Skin of body (tissue), 3 donors: ENCODE measurements at places on chromosomes 4 and X. TPM values are rescaled to one million over a fixed set of nuclear protein-coding genes. Genes with fewer than 3 reads are reported as not detected.

GRCh38 chr4:143185253-143186107 is 763 bp downstream of the USP38 start:
- no peak for DNase-seq

DNA sequence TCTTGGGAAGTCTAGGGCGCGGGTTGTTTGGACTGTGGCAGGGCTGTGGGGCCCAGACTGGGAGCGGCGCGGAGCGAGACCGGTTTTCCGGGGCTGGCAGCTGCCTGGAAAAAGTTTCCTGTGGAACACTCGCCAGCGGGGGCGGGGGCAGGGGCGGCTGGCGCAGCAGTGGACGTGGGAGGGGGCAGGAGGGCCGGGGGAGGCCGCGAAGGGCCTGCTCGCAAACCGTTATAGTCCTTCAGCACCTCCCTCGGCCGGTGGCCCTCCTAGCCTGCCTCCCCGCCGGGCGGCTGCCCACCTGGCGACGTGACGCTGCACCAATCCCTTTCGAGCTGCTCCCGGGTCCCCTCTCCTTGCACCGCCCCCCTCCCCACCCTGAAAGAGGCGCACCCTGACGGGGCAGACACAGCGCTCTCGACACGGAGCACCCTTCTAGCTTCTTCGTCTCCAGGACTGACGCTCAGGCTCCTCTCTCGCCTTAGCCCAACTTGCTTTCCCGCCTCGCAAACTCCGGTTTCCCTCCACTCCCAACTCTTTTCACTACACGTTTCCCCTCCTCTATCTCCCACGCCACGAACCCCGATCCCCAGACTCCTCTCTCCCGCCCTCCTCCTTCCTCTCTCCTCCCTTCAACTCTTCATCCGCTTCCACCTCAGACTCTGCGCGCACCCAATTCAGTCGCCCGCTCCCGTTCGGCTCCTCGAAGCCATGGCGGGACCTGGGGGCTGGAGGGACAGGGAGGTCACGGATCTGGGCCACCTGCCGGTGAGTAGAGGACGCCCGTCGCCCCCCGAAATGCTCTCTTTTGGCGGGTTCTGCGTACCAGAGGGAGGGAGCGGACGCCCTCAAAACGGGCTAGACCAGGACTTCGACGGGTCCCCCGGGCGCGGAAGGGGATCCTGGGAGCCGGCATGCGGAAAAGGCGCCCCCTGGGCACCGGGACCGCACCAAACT is at the start of gene NRK:
Gene NRK (plus strand): TSS at position 402 of the 954 bp plus-strand sequence. CDS start 307 bp downstream, at position 709.
- DNase-seq: no peak

- no peak for DNase-seq
These were observed 33.2 kb upstream of the MID1IP1 start for GRCh38 chrX:38768079-38768478.

- DNase-seq: no peak
These were observed 220.7 kb downstream of the GRXCR1 start for GRCh38 chr4:43113196-43113595.

DNA sequence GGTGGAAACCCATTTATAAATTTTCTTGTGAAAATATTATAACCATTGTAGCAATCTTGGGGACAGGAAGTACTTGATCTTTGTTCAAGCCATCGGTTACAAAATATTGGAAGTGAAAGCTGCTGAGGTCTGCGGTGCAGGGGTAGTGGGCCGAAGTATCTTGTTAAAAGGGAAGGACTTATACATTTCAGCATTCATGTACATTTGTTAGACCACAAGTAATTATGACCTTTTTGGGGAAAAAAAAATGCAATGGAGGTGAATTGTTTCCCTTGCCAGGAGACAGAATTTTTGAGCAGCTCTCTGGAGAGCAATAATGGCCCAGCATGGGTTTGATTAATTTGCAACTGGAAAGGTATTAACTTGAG is 121.3 kb downstream of the EGF start:
- no peak for DNase-seq

DNA sequence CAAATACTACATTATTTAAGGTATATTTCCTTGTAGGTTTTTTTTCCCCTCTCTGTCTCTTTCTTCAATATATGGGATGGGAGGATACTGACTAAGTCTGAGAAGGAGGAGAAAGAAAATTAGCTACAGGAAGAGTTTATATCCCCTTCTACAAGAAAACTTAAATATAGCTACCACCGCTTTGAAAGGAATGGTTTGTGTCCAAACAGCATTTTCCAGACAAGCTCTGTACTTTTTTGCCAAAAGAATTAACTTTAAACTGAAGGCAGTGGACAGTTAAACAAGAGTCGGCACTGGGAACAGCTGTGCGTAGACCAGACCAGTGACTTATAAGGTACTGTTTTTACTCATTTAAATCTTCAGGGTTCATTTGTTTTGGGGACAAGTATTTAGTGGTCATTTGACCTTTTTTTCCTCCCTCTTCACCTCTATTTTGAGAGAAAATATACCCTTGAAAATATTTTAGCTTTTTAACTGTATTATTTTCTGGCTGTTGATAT is 303.7 kb downstream of the ARHGAP24 start:
- DNase-seq: peak; percentile 74

DNA sequence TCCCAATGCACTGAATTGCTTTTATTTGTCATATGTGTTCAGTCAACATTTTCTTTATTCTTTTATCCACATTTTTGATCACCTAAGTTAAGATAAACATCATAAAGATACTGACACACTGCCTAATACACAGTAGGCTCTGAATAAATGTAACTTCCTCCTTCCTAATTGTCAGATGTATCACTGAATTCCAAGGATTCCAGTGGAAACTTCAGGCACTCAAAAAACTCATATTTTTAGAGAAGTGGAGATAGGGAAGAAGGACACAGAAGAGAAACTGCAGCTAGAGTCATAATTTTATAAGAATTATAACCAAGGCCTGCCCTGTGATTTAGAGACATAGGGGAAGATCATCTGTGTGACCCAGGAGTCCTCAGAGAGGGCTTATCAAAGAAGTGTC is 753.3 kb downstream of the ADGRL3 start:
- no peak for DNase-seq

GRCh38 chrX:17563515-17563914 is 173.8 kb upstream of the SCML1 start:
- no peak for DNase-seq

The F11 gene
- total RNA-seq: not detected

The PRICKLE3 gene
- total RNA-seq: 8.1 TPM

The TLR2 gene
- 10.2 TPM for total RNA-seq

The HPSE gene
- 3.9 TPM for total RNA-seq

The MAGEA11 gene
- not detected for total RNA-seq
